ENCODE measurements at places on chromosomes 4 and X.

DNA sequence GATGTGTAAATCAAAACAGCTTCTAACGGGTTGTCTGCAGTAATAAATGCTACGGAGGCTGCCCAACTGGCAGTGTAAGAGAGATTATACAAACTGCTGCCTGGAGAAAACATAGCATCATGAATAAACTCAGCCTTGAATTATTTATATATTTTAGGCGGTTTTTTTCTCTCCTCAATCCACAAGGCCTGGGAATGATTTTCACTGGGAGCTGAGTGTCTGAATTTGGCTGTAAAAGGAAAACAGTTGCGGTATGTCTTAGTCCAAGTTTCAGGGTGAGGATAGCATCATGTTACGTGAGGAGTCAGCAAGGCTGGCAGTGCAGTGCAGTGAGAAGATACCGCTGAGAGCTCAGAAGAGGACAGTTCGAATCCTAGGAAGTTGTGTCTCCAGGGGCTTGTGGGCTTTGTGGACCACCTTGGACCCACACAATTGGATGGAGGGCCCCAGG, 291.5 kb upstream of the BOD1L1 start:
- DNase-seq: no peak

DNA sequence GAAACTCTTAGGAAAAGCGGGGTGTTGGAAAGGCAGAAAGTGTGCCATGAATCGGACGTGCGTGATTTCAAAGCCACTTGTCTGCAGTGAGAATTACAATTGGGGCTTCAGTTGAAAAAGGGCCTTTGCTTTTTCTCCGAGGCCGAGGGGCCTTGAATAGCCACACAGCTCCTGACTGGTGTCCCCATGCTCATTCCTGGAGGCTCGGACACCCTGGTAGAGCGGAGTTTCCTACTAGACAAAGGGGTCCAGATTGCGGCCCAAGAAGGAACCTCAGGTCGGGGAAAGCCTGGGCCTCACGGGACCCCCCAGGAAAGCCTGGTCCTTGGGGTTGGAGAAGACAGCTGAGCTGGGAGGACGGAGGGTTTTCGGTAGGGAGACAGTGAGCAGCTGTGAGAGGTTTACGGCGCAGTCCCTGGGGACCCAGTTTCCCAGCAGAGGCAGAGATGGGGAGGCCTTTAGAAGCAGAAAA, 3.0 kb upstream of the SHOX start:
- DNase-seq: no peak

GRCh38 chr4:64305565-64306254, 103.5 kb downstream of the TECRL start:
- no peak for DNase-seq

- DNase-seq: no peak
These were observed 114.8 kb upstream of the ATP6AP2 start for GRCh38 chrX:40465735-40466551.

DNA sequence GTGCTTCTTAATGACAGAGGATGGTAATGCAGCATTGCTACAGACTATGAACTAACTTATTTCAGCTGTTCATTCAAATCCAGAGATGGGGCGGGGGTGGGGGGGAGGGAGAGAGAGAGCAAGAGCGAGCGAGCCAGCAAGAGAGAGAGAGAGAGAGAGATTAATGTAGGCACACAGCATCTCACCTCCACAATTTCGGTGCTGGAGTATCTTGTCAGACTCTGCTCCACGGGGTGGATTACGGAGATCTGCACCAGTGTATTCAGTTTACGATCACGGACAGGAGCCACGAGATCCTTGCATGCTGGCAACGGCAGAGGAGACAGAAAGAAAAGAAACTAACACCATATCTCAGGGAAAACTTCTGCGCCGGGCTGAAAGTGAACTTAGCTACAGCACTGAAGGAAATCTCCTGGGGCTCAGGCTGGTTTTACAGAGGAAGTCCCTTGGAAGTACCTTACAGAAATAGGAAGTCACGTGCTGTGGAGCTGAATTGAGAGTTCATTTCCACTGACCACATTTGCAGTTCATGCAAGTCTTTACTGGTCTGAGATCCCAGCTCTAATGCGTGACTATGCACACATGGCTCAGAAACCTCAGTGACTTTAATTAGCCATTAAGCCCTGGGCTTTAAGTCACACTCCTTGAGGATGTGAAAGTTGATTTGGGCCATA, 440.9 kb downstream of the INPP4B start:
- no peak for DNase-seq

All from frontal cortex (tissue), 4 donors.